Activated naive CD4-positive, alpha-beta T cell treated with anti-CD3 and anti-CD28 coated beads, Interleukin-2, amount 10 ng/mL, durations not matched to agents 7 days and 5 days (primary cell): ENCODE measurements at places on chromosomes 2 and 18.

DNA sequence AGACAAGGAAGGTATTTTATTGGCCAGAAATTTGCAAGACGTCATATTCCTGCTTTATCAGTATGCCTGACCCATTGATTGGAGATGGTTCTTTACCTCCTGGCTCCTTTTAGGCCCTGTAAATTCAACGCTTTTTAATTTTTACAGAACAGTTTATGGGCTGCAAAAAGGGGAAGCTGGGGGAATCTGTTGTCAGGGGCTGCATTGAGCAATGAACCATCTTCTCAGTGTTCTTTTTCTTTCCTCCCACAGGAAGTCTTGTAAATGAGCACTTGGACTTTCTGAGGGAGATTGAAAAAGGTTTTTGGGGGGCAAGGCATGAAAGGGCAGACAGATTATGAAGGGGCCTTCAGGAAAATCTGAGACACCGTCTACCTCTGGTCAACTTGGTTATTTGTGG, 503.6 kb upstream of the TNP1 start:
- DNase-seq: no peak

DNA sequence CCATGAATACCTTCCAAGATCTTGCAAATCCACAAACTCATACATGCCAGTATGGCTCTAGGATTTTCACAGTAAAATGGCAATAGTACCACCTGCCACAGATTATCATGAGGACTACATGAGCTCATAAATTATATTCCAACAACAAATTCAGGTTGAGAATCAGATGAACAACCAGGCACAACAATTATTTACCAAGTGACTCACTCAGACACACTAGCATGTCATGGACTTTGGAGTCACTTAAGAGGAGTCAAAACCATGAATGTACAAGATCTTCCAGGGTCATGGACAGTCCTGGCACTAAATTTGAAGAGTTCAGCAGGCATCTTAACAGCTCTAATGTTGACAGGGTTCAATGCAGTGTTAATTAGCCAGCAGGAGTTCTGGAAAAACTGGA, 34.4 kb upstream of the BZW1 start:
- DNase-seq: no peak

DNA sequence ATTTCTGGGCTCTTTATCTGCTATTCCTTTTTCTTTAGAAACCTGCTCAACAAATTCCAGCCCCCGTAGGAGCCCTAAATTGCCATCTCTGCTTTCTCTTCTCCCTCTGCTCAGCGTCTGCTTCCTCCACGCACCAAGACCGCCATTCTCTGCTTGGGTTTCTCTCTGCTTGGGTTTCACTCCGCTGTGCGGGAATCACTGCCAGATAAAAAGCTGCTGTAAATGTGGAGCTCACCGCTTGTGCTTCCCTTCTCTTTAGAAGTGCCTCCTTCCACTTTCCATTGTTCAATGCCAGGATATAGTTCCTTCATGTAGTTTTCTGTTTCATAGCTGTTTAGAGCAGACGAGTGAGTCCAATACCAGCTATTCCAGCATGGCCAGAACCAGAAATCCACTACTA, 45.9 kb downstream of the TMEM237 start:
- no peak for DNase-seq

DNA sequence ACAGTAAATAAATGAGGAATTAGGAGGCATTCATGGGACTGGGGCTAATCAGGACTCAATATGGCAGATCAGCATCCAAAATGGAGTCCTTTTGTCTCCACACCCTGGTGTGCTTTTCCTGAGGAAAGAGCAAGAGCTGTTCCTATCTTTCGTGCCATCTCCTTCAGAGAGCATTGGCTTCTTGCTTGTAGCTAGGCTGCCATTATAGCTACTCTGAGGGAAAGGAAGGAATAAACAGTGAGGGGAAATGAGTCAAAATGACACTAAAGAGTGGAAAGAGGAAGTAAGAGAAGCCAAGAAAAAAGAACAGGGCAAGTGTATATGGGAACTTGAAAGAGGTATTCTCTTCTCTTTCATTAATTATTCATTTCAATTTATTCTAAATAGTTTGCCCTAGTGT, 8.4 kb upstream of the NMI start:
- no peak for DNase-seq

DNA sequence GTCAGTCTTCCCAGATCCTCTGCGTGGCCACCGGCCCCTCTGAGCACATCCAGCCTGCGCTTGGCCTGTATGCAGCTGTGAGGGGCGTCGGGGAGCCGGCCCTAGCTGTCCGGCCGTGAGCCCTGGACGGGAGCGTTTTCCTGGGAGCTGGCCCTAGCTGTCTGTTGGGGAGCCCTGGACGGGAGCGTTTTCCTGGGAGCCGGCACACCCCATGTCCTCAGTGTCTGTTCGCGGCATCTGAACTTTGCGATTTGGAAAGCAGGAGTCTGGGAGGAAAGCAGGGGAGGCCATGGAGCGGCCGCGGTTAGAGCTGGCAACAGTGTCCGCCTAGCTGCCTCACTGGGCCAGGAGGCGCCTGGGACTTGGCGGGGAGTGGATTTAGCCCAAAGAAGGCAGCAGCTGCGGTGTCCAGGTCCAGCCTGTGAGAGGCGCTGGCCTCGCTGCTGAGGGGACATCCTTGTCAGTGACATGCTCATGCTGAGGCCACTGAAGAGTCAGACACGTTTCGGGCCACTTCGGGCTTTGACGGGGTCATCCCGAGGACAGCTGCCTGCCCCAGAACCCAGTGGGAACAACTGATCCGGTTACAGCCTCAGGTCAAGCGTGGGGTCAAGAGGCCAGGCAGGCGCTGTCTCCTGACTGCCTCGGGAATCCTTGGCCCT, 75.8 kb downstream of the KCNG2 start:
- no peak for DNase-seq

DNA sequence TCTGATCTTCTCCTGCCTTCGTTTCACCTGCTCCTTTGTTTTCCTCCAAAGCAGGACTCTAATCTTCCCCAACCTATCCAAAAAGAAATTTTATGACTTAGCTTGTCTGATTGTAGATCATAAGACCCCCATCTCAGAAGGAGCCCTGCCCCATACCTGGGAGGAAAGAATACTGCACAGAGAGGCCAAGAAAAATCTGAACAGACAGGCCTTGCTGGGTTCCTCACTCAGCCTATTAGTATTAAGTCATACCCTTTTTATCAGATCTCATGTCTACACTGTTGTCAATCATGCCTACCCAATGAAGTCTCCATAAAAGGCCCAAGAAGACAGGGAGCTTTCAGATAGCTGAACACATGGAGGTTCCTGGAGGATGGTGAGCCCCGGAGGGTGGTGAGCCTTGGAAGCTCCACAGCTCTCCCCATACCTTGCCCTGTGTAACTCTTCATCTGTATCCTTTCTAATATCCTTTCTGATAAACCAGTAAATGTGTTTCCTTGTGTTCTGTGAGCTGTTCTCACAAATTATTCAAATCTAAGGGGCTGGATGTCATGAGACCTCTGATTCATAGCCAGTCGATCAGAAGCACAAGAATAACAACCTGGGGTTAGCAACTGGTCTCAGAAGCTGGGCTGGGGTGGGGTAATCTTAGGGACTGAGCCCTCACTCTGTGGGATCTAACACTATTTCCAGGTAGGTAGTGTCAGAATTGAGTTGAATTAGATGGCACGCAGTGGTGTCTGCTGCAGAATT, 108.8 kb downstream of the SPOPL start:
- no peak for DNase-seq

GRCh38 chr2:190579915-190580846, 45.7 kb upstream of the NEMP2 start:
- DNase-seq: no peak

- DNase-seq: no peak
Observed at GRCh38 chr2:43391201-43391877, 164.9 kb upstream of the ZFP36L2 start.

DNA sequence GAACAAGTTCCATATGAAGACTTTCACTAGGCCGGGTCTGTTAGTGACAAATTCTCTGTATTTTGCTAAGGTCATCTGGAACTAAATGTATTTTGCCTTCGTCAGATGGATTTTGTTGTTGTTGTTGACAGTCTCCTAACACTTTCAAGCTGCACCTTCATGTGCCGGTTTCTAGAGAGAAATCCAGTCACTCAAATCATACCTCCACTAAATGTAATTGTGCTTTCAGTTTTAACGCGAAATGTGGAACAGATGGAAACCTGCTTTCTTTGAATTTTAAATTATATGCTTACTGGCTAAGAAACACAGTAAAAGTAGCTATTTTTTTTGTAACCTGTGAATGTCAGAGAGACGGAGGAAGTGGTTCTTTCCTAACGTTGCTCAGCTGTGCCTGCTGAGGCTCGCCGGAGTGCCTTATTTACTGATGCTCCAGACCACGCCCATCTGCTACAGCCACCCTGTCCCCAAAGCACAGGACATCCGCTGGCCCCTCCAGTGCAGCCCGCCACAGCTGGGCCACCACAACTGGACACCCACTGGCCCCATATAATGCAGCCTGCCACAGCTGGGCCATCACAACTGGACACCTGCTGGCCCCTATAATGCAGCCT, 134.7 kb downstream of the PXDN start:
- no peak for DNase-seq

- no peak for DNase-seq
Observed at GRCh38 chr2:53646788-53647187, 120.8 kb upstream of the CHAC2 start.

GRCh38 chr2:152710713-152711112, 6.5 kb downstream of the PRPF40A start:
- no peak for DNase-seq
